ENCODE measurements at places on chromosomes 5 and 9.

DNA sequence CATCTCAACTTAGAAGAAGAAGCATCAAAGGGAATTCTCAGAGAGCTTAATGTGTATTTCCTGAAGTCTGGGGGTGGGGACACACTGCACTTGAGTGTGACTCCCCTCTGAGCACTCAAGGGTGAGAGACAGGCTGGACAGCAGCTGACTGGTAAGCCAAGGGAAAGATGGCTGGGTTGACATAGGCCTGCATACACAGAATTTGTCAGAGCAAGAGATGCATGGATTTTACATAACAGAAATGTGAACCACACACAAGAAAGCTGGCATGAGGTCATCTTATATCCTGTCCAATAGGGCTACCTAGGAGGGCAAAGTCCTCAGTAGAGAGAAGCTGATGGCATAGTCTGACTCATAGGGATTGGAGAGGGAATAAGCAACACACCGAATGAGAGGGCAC lies 114.3 kb upstream of the EPB41L4A start:
- DNase-seq, result peak; percentile 66

DNA sequence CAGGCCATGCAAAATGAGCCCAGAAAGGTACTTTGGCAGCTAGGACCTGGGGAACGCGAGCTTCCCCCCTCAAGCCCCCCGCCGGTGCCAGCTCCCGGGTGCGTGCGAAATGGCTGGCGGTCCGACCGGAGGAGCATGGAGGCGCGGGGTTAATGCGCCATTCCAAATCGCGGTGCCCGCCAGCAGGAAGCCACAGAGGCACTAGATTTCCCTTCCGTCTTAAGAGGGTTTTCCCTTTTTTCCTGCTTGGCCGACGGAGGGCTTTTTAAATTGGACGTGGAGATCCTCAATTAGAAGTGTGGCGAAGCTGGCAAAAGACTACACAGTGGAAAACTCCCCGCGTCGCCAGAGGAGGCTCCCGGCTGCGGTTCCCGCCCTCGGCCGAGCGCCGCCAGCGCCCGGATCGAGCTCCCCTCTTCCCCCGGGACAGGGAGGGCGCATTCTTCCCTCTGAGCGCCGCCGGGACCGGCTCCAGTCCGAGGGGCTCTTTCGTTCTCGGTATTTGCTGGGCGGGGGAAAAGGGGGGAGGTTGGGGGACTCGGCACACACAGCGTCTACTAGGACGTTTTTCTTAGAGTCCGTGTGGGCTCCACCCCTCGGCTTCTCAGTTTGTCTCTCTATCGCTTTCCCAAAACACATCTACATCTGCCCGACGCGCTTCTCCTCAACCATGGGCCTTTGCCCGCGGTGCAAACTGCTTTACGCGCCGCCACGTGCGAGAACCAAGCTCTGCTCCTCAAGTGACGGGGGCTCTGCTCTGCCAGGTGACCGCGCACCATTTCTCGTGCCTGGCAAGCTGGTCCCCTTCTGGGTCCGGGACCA lies 3.0 kb downstream of the GDNF start:
- no peak for DNase-seq

- DNase-seq, result no peak
These were observed 20.3 kb downstream of the CAMSAP1 start for GRCh38 chr9:135887021-135887507.

GRCh38 chr9:136249877-136250559 lies 4.4 kb upstream of the QSOX2 start:
- no peak for DNase-seq

GRCh38 chr5:2466966-2467365 lies 284.5 kb downstream of the IRX2 start:
- no peak for DNase-seq
